ENCODE measurements at places on chromosomes 4 and X. TPM values are rescaled to one million over a fixed set of nuclear protein-coding genes. Genes with fewer than 3 reads are reported as not detected.

- no peak for DNase-seq
- H3K27me3 ChIP-seq, result no peaks in the 10 kb centered on the region
- H3K4me3 ChIP-seq, result no peak overlapping the region
- no peaks in the 10 kb centered on the region for H3K36me3 ChIP-seq
- no peaks in the 10 kb centered on the region for H3K4me1 ChIP-seq
- H3K27ac ChIP-seq, result no peak overlapping the region
These were observed 123.1 kb upstream of the GPM6A start for GRCh38 chr4:175935016-175935661.

GRCh38 chr4:185384930-185385331, 10.8 kb downstream of the LRP2BP start:
- H3K36me3 ChIP-seq, result peaks cover 7% of the 10 kb centered on the region
- no peaks in the 10 kb centered on the region for H3K27me3 ChIP-seq
- no peak for DNase-seq
- H3K4me1 ChIP-seq, result peaks cover 22% of the 10 kb centered on the region

DNA sequence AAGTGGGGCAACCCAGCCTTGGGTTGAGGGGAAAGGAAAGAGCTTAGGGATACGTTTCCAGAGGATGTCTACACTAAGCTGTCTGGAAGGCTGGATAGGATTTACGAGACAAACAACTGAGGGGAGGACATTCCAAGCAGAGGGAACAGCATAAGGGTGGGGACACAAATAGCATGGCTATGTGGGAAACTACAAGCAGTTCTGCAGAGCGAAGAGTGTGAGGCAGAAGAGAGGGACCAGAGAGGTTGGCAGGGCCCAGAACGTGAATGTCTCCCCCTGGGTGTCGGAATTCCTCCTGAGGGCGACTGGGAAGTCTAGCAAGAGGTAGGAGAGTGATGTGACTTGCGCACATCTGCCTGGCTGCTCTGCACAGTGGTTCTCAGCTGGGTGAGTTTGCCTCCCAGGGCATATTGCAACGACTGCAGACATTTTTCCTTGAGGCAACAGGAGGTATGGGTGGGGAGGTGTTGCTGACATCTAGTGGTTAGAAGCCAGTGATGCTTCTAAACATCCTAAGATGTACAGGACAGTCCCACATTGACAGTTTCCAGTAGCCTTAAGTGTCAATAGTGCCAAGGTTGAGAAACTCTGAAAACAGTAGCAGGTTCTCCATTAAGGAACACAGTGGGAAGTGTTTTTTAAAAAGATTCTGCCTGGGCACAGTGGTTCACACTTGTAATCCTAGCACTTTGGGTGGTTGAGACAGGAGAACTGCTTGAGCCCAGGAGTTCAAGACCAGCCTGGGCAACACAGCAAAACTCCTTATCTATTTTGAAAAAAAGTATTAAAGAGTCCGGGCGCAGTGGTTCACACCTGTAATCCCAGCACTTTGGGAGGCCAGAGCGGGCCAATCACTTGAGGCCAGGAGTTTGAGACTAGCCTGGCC, 9.2 kb downstream of the NDUFA1 start:
- peaks cover 8% of the 10 kb centered on the region for H3K36me3 ChIP-seq
- H3K4me3 ChIP-seq, result no peak overlapping the region
- H3K27me3 ChIP-seq, result no peaks in the 10 kb centered on the region
- no peak for DNase-seq
- peaks cover 12% of the 10 kb centered on the region for H3K4me1 ChIP-seq

GRCh38 chr4:16819652-16820051, 78.8 kb downstream of the LDB2 start:
- no peak overlapping the region for H3K4me3 ChIP-seq
- DNase-seq, result no peak
- H3K4me1 ChIP-seq, result no peaks in the 10 kb centered on the region

DNA sequence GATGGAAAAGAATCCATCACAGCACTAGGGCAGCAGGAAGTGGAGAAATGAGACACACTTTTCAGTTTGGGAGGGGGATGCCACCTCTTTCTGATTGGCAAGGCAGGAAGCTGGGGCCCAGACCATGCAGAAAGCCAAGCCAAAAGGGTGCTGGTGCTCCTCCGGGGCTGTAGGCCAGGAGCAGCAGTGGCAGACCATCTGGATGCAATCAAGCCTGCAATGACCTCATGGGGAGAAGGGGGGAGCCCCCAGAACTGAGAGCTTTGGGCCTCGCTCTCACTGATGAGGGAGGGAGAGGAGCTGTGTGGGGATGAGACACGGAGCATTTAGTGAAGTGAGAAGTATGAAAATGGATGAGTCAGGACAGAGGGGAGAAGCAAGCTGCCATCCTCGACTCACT, 141.3 kb upstream of the NALF2 start:
- no peaks in the 10 kb centered on the region for H3K27me3 ChIP-seq
- no peaks in the 10 kb centered on the region for H3K36me3 ChIP-seq
- no peak for DNase-seq
- H3K27ac ChIP-seq, result no peak overlapping the region

DNA sequence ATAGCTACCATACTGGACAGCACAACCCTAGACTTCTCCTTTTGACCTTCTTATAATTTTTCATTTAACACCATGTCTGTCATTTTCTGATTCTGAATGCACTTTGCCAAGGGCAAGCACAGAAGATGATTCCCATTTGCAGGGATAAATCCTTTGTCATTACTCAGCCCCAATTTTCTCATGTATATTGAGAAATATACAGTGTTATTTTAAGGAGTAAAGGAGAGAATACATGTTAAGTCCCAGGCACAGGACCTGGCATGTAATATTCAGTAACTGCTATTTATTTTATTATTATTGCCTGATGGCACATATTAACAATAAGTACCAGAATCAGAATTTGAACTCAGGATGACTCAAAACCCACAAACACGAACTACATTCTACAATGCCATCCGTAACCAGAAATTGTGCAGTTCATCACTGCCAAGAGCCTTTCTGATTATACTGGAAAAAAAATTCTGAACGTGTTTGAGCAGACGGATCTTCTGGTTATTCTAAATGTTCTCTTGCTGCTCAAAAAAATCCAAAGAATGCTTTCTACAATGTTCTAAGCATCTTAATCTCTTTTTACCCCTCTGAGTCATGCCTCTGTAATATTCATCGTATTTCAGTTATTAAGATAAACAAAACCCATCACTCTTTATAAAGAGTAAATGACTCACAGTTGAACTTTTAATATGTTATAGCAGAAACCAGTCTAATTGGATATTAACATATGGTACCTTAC, 170.0 kb downstream of the MID1 start:
- H3K4me1 ChIP-seq, result no peaks in the 10 kb centered on the region
- H3K36me3 ChIP-seq, result no peaks in the 10 kb centered on the region
- H3K27me3 ChIP-seq, result no peaks in the 10 kb centered on the region
- no peak for DNase-seq
- H3K4me3 ChIP-seq, result no peak overlapping the region
- H3K27ac ChIP-seq, result no peak overlapping the region

GRCh38 chr4:4311193-4311592, 21.1 kb downstream of the ZBTB49 start:
- H3K4me3 ChIP-seq, result no peak overlapping the region
- H3K27ac ChIP-seq, result no peak overlapping the region
- DNase-seq, result no peak
- H3K36me3 ChIP-seq, result peaks cover 7% of the 10 kb centered on the region
- no peaks in the 10 kb centered on the region for H3K27me3 ChIP-seq
- no peaks in the 10 kb centered on the region for H3K4me1 ChIP-seq

- H3K27me3 ChIP-seq, result no peaks in the 10 kb centered on the region
- H3K4me1 ChIP-seq, result no peaks in the 10 kb centered on the region
- H3K4me3 ChIP-seq, result no peak overlapping the region
- DNase-seq, result no peak
These were observed 12.2 kb downstream of the DSPP start for GRCh38 chr4:87620491-87620890.

- peak overlapping the region; percentile 19 for H3K27ac ChIP-seq
- H3K4me3 ChIP-seq, result no peak overlapping the region
- no peaks in the 10 kb centered on the region for H3K27me3 ChIP-seq
- H3K4me1 ChIP-seq, result peaks cover 52% of the 10 kb centered on the region
These were observed 64.4 kb downstream of the HAUS3 start for GRCh38 chr4:2177443-2178093.

DNA sequence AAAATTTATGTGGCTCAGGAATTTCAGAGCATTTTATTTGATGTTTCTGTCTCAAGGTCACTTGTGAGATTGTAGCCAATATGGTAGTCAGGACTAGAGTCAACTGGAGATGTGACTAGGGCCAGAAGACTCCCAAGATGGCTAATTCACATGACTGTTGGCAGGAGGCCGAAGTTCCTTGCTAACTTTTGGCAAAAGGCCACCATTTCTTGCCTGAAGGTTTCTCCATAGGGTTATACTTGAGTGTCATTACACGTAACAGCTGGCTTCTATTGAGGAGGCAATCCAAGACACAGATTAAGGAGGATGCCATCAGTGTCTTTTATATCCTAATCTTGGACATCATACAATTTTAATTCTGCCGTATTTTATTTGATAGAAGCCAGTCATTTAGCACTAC, 162.3 kb upstream of the MAOA start:
- H3K27me3 ChIP-seq, result no peaks in the 10 kb centered on the region
- H3K4me1 ChIP-seq, result no peaks in the 10 kb centered on the region
- no peaks in the 10 kb centered on the region for H3K36me3 ChIP-seq
- H3K27ac ChIP-seq, result no peak overlapping the region
- no peak overlapping the region for H3K4me3 ChIP-seq
- DNase-seq, result no peak

- H3K4me1 ChIP-seq, result peaks cover 13% of the 10 kb centered on the region
- H3K4me3 ChIP-seq, result no peak overlapping the region
- H3K36me3 ChIP-seq, result peaks cover 1% of the 10 kb centered on the region
- no peak overlapping the region for H3K27ac ChIP-seq
- H3K27me3 ChIP-seq, result peaks cover 7% of the 10 kb centered on the region
These were observed 565.0 kb downstream of the BCOR start for GRCh38 chrX:39532761-39533160.

- no peaks in the 10 kb centered on the region for H3K27me3 ChIP-seq
- no peaks in the 10 kb centered on the region for H3K4me1 ChIP-seq
- DNase-seq, result no peak
- no peak overlapping the region for H3K27ac ChIP-seq
These were observed 184.0 kb downstream of the ARHGAP24 start for GRCh38 chr4:85658766-85659439.

DNA sequence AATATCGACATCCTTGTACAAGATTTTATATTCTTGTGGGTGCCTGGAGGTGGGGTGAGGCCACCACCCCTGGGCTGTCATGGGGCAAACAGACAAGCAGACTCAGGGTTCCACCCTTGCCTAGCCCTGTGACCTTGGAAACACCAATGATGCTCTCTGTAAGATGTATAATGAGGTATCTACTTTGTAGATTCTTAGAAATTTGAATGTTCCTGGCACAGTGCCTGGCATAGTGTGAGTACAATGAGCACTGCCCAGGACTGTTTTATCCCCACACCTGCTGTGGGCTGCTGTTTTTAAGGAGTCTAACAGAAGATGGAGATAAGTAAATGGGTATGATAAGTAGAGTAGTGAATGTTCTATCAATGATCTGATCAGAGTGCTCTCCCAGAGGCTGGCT, 3.1 kb downstream of the ZNF518B start:
- H3K4me3 ChIP-seq, result peak overlapping the region; percentile 24
- H3K27me3 ChIP-seq, result peaks cover 6% of the 10 kb centered on the region
- peaks cover 64% of the 10 kb centered on the region for H3K36me3 ChIP-seq
- no peak for DNase-seq
- H3K27ac ChIP-seq, result no peak overlapping the region

The ERVMER34-1 gene
- total RNA-seq, result not detected

The GAGE13 gene
- not detected for total RNA-seq

The FGFRL1 gene
- 15.5 TPM for total RNA-seq

The PABPC5 gene
- not detected for total RNA-seq

The DMRTC1 gene
- total RNA-seq, result not detected

The ATRX gene
- 63.9 TPM for total RNA-seq

The DDX53 gene
- total RNA-seq, result not detected

The XIAP gene
- total RNA-seq, result 39.1 TPM

All from activated T-helper 1 cell treated with anti-CD3 and anti-CD28 coated beads, Interleukin-12 subunit alpha, Interleukin-12 subunit beta, Interleukin-2, Interleukin-4 antibody, amounts not matched to agents 30 ng/mL and 10 ng/mL and 1 ng/mL, durations not matched to agents 14 hours and 24 hours and 36 hours (primary cell).